M059J (cell line): ENCODE measurements at places on chromosomes 12 and 14. TPM values are rescaled to one million over a fixed set of nuclear protein-coding genes. Genes with fewer than 3 reads are reported as not detected.

The METTL3 gene
- 31.0 and 35.0 TPM in 2 replicates for total RNA-seq

The TAS2R9 gene
- total RNA-seq, result not detected in 2 replicates

The B4GALNT3 gene
- total RNA-seq, result 0.05 and 1.8 TPM in 2 replicates

The TTC9 gene
- total RNA-seq, result 0.07 and 1.3 TPM in 2 replicates

The PLBD1 gene
- total RNA-seq, result 1.4 and 1.5 TPM in 2 replicates

The KRT6C gene
- not detected in 2 replicates for total RNA-seq

The KRT5 gene
- total RNA-seq, result not detected in 2 replicates

The NGDN gene
- 37.3 and 46.4 TPM in 2 replicates for total RNA-seq

The VPS29 gene
- 117 and 146 TPM in 2 replicates for total RNA-seq

The APOF gene
- total RNA-seq, result not detected in 2 replicates

The LRIG3 gene
- total RNA-seq, result 25.9 and 32.6 TPM in 2 replicates

The PTCSC3 gene
- not detected in 2 replicates for total RNA-seq

The P2RX2 gene
- total RNA-seq, result not detected in 2 replicates

The DIO2 gene
- total RNA-seq, result 35.1 and 61.1 TPM in 2 replicates

The MYO1H gene
- total RNA-seq, result not detected in 2 replicates

The CCDC177 gene
- not detected in 2 replicates for total RNA-seq

The CLEC9A gene
- total RNA-seq, result 0.07 TPM in 1 of 2 replicates, not detected in the other

The CLEC12A gene
- total RNA-seq, result not detected in 2 replicates

The ALG10 gene
- 8.2 and 8.5 TPM in 2 replicates for total RNA-seq

The SLC25A29 gene
- total RNA-seq, result 5.0 and 18.8 TPM in 2 replicates

The RAPGEF3 gene
- total RNA-seq, result 1.2 and 2.6 TPM in 2 replicates

The PMCH gene
- not detected in 2 replicates for total RNA-seq

The TBX5 gene
- total RNA-seq, result not detected in 2 replicates

The NRXN3 gene
- total RNA-seq, result 0.52 and 1.1 TPM in 2 replicates

The CABP1 gene
- not detected in 2 replicates for total RNA-seq

The GARIN6 gene
- total RNA-seq, result not detected in 2 replicates

The SMIM41 gene
- not detected in 2 replicates for total RNA-seq

The PTHLH gene
- total RNA-seq, result 7.5 and 8.1 TPM in 2 replicates

The DMAC2L gene
- total RNA-seq, result 5.5 and 16.8 TPM in 2 replicates

The PABPN1 gene
- total RNA-seq, result 80.8 and 89.2 TPM in 2 replicates

The NOVA1 gene
- total RNA-seq, result not detected in 2 replicates

The GPR68 gene
- 0.71 and 1.6 TPM in 2 replicates for total RNA-seq

The M6PR gene
- 119 and 126 TPM in 2 replicates for total RNA-seq

The SSTR1 gene
- 0.12 and 0.64 TPM in 2 replicates for total RNA-seq

The HOXC6 gene
- 2.5 and 5.2 TPM in 2 replicates for total RNA-seq

The OR4E2 gene
- not detected in 2 replicates for total RNA-seq

The MYF5 gene
- total RNA-seq, result not detected in 2 replicates

The CDKL1 gene
- 1.7 and 3.7 TPM in 2 replicates for total RNA-seq

The NTF3 gene
- 1.5 and 1.7 TPM in 2 replicates for total RNA-seq
